Renal cortical epithelial cell (primary cell): ENCODE measurements at places on chromosomes 2 and 18.

GRCh38 chr2:74715880-74716279, 61.8 kb downstream of the SEMA4F start:
- DNase-seq: no peak

GRCh38 chr18:41444943-41445342, 510.1 kb upstream of the PIK3C3 start:
- peak; percentile 31 for DNase-seq

DNA sequence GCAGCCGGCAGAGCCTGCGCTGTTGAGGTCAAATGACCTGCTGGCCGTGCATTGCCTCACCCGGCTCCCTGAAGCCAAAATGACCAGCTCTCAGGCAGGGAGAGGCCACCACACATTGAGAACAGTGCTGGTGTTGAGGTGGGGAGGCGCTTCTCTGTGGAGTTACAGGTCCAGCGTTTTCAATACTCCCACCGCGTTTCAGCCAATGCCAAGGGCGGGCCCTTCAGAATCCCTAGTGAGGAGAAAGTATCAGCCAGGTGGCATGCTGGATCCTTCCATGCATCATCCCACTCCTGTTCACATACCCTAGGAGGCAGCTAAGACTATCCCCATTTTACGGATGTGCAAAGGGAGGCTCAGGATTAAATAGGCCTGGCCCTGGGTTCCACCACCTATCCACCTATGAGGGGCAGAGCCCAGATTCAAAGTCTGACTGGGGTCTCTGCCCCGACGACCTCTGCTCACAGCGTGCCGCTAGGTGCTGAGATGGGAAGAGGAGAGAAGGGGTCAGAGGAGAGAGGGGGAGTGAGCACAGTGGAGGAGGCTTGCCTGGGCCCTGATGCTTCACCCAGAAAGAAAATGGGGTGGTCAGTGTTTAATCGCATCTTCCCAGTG, 137.6 kb upstream of the ID2 start:
- DNase-seq: no peak

GRCh38 chr2:212726403-212726802, 187.8 kb upstream of the ERBB4 start:
- peak; percentile 95 for DNase-seq

DNA sequence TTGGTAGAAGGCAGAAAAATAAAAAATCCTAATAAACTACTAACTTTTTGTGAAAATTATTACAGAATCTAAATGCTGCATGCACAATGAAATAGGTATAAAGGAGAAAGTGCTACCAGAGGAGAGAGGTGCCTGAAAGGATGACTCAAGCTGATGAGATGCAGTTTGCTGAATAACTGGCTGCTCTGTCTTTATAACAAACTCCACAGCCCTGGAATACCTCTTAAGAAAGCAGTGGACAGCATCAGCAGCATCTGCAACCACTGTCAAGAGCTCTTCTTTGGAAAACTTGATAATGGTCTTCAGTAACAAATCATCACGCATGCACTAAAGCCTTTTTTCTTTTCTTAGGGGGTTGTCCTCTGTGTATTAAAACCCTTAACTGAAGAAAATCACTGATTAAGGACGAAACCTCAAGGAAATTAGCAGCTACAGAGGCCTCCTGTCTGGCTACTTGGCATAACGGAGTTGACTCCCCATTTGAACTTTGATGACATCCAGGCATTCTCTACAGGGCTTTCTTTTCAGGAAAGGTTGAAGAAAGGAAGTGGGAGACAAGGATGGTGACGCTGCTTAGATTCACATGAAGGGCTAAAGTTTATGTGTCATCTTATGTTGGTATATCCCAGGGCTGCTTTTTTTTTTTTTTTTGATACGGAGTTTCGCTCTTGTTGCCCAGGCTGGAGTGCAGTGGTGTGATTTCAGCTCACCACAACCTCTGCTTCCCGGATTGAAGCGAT, 28.8 kb downstream of the WDFY1 start:
- no peak for DNase-seq
